ENCODE measurements at places on chromosomes 6 and 20.
A peak's percentile ranks its signal among the peaks of the same experiment; 100 is the strongest.

GRCh38 chr20:63114693-63115311 is 101.1 kb downstream of the YTHDF1 start:
- DNase-seq, result no peak

GRCh38 chr20:19078448-19079373 is 133.7 kb upstream of the SLC24A3 start:
- DNase-seq, result no peak

DNA sequence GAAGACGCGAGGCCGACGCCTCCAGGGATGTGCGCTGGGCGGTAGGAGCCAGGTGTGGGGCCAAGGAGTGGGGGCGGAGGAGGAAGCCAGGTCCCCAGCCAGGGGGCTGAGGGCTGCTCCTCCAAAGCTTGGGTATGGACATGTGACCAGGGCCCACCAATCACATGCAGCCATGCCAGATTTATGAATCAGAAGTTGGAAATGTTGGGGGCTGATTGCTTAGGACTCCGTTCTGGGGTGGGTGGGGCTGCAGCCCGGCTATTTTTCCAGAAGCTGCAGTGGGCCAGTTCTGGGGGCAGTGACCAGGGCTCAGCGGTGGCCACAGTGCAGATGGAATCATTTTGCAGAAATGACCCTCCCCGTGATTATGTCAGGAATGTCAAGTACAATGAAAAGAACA is 96.0 kb downstream of the CEBPB start:
- no peak for DNase-seq

DNA sequence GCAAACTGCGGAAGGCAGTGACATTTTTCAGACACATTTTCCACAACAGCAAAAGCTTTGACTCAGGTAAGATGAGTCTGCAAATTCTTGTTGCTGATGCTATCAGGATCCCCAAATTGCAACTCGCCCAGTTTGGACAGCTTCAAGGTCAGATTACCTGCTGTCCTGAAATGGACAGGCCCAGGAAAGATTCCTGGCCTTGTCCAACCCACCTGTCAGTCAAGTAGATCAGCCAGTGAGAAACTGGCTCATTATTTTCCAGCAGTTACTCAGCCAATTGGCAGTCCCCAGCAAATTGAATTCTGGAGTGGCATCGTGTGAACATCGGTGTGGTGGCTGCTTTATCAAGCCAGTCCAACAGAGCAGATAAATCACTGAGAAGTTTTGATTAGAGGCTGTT is 84.5 kb upstream of the SNAP25 start:
- no peak for DNase-seq

GRCh38 chr6:166413491-166413951 is 30.8 kb upstream of the MPC1 start:
- no peak for DNase-seq

GRCh38 chr20:32789896-32790750 is 27.9 kb downstream of the DNMT3B start:
- peak; percentile 68 for DNase-seq

DNA sequence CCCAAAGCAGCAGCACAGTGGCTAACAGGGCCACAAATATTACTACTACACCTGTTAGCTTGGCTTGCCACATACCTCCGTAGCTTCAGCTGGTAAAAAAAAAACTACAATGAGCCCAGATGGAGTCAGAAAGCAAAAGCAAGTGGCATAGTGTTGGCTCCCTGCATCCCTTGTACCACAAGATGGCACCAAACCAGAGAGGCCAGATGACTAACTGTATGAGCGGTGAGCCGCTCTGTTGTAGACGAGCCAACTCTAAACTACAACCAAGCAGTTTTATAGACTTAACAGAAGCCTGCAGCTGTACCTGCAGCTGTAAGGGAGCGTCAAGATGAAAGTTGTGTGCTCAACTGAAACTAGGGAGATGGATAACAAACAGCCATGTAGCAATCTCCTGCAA is 84.5 kb upstream of the MCHR2 start:
- DNase-seq, result no peak

DNA sequence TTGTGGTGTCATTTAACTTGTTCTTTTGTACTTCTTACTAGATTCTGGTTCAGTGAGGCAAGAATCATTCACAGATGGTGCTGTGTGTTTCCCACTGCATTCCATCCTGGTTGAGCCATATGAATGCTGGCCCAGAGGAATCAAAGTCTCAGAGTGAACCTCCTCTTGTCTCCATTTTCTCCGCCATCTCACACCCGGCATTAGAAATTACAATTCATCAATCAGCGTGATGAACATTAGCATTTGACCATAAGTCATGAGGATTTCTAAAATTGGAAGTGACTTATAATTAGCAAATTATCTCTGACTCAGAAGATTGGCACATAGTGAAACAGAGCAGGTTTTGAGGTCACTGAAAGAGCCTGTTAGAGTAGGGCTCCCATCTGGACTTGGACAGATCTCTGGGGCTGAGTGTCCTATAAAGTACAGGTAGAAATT is 25.2 kb downstream of the TNFAIP3 start:
- no peak for DNase-seq

DNA sequence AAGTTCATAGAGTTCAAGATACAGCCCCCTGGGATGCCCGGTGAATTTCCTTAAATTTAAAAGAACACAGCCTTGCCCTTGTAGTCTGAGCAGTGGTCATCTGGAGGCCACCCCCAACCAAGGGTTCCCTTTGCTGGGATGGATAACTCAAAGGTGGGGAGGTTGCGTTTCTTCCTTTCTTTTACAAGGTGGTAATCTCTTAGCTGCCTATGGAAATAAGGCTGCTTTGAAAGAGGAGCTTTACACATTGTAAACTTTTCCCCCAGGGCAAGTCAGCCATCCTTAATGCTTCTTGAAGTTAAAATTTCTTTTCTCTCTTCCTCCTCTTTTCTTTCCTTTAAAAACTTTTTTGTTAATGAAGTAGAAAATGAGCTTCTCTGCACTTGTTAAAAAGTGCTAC is 71.2 kb upstream of the PRDM1 start:
- DNase-seq, result no peak

GRCh38 chr6:170053966-170054661 is 236.8 kb downstream of the DLL1 start:
- no peak for DNase-seq

DNA sequence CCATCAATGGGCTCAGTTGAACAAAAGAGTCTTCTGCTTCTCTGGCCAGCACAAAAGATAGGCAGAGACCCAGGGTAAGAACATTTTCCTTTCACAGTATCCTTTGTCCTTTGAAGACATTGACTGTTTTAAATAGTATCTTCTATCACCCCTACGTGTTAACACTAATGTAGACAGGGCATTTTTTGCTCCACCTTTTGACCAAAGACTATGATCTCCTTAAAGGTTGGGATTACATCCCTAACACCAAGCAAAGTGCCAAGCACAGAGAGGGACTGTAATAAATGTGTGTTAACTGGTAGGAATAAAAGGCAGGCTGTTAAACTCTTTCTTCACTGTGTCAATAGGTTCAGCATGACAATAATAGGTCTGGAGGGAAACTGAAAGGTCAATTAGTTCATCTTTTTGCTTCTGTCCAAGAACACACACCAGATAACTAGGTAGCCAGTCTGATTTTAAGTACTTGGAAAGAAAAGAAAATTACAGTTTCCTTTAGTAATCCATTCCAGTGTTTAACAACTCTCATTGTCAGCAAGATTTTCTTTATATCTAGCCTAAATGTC is 63.6 kb upstream of the NOX3 start:
- DNase-seq, result no peak

- DNase-seq, result no peak
Measured at GRCh38 chr20:19833395-19833794, 75.3 kb downstream of the RIN2 start.

- DNase-seq, result no peak
Measured at GRCh38 chr6:156980948-156981347, 203.8 kb downstream of the ARID1B start.

- no peak for DNase-seq
Measured at GRCh38 chr6:51526049-51526448, 561.4 kb downstream of the PKHD1 start.

- no peak for DNase-seq
Measured at GRCh38 chr6:139262519-139263300, 29.1 kb downstream of the TXLNB start.

GRCh38 chr20:50545126-50545525 is 34.9 kb downstream of the PTPN1 start:
- DNase-seq, result no peak

DNA sequence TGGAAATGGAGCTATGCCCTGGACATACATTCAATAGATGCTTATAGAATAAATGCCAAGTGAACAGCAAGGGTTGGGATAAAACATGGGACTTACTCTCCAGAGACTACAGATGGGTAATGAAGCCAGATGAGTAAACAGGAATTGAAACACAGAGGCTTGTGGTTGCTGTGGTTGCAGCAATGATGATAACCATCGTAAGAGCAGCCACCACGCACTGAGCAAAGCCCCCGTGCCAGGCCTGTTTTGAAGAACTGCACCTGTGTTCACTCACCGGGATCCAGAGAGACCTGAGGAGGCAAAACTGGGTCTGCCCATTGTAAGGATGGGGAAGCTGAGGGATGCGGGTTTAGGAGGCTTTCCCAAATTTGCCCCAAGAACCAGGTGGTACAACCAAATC is 431.1 kb upstream of the CDH4 start:
- DNase-seq, result no peak

GRCh38 chr6:104428184-104428583 is 431.5 kb downstream of the HACE1 start:
- no peak for DNase-seq

DNA sequence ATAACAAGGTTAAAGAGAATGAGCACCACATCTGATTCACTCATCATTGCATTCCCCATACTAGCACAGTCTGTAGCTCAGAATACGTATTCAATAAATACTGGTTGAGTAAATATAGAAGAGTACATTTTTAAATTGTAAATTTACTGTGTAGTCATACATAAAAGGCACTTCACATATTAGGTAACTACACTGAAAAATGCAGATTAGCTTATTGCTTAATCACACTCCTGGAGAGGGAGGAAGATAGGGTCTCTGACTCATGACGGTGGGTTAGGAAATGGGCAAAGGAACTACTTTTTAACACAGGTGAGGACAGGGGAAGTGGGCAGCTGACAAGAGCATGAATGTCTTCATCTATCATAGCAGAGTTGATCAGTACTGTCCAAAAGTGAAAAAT is 133.2 kb downstream of the TBC1D32 start:
- no peak for DNase-seq

DNA sequence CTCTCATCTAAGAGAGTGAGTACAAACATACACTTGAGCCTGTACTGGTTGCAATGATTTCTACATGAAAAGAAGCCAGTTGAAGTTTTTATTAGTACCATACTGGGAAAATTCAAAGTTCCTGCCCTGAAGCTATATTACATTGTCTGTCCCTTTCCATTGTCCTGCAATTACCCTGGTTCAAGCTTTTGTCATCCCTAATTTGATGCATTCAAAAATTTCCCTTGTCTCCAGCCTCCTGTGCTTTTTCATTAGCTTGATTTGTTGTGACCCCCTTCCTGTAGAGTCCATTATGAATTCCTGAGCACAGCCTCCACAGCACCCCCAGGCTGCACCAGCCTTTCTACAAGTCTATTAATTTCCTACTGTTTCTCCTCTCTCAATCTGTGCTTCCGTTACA is 46.4 kb downstream of the VGLL2 start:
- no peak for DNase-seq

DNA sequence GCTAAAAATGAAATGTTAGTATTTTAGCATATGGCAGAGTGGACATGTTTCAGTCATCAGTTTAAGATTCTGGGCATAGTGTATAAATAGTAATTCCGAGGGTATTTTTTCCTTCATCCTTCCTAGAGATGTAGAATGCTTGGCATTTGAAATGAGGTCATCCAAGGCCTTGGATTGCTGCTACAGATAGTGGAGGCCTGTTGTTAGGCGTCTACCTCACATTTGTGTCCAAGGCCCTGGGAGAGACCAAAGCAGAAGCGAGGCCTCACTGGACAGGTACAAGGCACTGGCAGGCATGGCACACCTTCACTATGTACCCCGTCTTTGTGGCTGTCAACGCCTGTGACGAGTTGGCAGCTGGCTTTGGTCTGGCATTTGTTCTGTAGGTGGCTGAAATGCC is 58.0 kb downstream of the DTD1 start:
- DNase-seq, result no peak

DNA sequence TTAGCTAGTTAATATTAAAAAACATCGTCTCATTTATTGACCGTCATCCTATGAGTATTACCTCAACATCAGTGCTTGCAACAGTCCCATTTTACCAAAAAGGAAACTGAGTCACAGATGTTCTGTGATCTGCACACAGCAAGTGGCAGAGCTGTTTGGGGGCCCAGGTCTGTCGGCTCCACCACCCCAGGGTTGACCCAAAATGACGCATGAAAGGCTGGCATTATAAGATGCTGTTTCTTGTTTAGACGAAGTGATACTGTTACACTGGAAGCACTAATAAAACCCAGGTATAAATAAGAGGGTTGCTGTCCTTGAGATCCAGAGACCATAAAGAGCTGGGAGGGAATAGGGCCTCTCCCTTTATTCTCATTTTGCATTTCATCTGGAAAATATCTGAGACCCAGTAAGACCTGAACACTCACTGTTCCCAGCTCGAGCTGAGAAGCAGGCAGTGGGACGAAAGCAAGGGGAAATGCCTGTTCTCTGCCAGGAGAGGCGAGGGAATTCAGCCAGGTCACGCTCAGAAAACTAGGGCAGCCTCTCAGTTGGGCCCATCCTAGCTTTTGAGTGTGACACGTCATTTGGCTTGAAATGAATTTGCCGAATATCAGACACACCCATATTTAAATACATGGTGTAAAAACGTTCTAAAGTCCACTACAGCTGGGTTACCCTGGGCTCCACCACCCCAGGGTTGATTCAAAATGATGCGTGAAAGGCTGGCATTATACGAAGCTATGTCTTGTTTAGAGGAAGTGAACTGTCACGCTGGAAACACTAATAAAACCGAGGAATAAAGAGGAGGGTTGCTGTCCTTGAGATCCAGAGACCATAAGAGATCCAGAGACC is 1.4 kb upstream of the MICAL1 start:
- peak; percentile 32 for DNase-seq

GRCh38 chr6:156502969-156503504 is 274.1 kb upstream of the ARID1B start:
- DNase-seq, result no peak

GRCh38 chr20:32457479-32457986 is 99.4 kb downstream of the ASXL1 start:
- DNase-seq, result peak; percentile 80

DNA sequence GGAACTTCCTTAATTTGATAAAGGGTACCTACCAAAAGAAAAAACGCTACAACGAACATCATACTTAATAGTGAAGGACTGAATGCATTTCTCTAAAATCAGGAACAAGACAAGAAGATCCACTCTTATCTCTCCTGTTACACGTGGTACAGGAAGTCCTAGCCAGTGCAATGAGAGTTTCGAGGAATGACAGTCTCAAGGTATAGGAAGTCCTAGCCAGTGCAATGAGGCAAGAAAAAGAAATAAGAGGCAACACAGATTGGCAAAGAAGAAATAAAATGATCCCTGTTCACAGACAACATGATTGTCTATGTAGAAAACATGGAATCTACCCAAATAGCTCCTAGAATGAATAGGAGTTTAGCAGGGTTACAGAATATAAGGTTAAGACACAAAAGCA is 167.8 kb upstream of the MLN start:
- no peak for DNase-seq

DNA sequence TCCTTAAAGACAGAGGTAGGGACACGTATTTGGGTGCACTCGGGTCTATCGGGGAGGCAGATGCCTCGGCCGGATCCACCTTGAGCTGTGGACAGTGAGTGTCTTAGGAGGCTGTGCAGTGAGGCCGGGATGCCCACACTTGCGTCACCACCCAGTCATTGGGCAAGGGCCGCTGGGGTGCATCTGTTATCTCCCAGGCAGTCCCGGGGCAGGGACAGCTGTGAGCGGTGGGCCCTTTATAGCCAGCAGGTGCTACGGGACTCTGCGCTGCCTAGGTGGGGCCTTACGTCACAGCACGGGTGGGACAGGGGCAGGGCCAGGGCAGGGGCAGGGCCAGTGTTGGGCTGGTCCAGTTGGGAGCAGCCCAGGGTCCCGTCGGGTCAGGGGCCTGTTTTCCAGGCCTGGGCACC is 689 bp upstream of the COL20A1 start:
- no peak for DNase-seq

Measured in hippocampal formation (tissue), 2 donors.